ENCODE measurements at places on chromosomes 2 and 18.

DNA sequence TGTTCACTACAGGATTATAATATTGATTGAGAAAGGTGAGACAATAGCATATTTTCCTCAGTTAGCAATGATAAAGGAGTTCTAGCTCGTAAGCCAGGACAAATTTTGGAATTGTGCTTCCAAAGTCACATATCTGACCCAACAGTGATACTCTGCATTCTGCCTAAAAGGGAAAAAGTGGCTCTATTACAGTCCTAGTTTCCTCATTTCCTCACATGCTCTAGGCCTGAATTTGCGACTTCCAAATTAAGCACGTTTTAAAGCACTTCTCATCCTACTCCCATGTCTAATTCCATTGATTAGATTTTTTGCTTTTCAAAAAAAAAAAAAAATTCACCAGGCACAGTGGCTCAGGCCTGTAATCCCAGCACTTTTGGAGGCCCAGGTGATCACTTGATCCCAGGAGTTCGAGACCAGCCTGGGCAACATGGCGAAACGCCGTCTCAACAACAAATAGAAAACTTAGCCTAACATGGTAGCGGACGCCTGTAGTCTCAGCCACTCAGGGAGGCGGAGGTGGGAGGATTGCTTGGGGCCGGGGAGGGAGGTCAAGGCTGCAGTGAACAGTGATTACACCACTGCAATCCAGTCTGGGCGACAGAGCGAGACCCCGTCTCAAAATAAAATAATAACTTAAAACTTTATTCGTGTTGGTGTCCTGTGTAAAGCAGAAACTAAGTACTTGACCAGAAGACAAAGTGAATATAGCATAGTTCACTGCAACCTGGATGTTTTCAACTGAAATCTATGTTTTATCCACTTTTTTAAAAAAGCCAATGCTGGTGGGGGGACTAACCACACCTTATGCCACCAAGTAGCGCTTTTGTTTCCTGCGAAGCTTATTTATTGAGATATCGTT is 1.5 kb downstream of the ESCO1 start:
- no peak for DNase-seq

- no peak for DNase-seq
Observed at GRCh38 chr2:217847115-217847514, 155.7 kb downstream of the TNS1 start.

DNA sequence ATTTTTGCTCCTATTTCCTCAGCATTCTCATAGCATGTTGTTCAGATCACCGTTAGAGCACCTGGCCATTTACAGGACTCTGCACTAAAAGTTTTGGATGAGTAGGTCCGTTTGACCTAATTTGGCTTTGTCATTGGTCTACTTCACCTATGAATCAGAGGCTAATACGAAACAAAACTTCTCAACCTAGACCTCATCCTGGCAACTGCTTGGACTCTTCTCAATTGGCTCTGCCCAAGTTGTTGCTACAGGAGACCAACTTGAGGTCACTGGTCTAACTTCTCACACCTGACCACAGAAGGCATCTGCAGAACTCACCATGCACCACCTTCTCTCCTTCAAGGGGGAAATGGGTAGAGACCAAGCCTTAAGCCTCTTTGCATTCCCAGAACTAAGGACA is 663.7 kb downstream of the PLCL1 start:
- DNase-seq, result no peak

DNA sequence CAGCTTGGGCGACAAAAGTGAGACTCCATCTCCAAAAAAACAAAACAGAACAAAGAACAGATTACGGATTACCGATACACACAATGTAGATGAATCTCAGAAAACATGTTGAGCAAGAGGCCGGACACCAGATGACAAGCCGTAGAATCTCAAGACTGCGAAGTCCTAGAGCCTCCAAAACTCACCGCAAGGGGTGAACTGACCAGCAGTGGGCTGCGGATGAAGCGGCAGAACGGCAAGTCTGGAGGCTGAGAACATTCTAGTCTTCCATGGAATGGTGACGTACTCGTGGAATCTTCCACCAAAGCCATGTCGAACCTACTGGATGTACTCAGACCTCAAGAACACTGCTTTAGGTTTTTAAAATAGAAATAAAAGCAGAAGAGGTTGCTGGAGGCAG is 198.8 kb downstream of the NDUFA10 start:
- no peak for DNase-seq

- DNase-seq, result no peak
Observed at GRCh38 chr2:45699032-45699658, 47.7 kb downstream of the PRKCE start.

DNA sequence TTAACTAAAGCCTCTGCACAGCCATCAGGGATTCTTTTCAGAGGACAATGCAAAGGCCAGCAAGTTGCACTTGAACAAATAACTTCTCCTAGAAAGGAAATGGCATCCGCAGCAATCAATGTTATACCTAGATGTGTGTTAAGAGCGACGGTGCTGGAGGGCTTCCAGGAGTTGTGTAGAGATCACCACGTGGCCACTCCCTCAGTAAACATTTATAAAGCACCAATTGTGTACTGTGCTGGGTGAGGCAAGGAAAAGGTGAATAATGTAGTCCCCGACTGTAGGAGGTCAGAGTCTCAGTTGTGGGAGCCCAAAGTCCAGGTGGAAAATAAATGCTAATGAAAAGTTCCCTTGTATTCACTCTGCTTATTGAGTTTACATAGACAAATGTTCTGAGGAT is 135.0 kb downstream of the ALK start:
- no peak for DNase-seq

- DNase-seq, result no peak
Observed at GRCh38 chr18:80033181-80034067, 810 bp upstream of the RBFA start.
